Prostate gland (tissue), 2 donors: ENCODE measurements at places on chromosomes 1 and 21. TPM values are rescaled to one million over a fixed set of nuclear protein-coding genes. Genes with fewer than 3 reads are reported as not detected.

DNA sequence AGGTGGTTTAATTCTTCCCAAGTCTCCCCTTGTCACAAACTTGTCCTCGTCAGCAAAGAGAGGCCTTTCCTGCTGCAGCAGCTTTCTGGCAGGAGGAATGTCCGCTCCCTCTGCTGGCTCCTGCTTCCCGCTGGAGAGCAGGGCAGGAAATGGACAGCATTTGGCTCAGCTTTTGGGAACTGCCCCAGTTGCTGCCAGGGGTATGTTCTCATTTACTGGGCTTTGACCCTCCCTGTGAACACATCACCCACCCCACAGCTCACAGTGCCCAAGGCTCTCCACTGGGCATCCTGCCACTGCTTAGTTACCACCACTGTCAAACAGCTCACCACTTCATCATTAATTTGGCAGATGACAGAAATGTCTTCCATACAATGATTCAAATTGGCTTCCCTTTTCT, 75.4 kb downstream of the MRPL37 start:
- DNase-seq: peak; percentile 74

The GPN2 gene
- 26.0 TPM for total RNA-seq

The MXRA8 gene
- 39.0 TPM for total RNA-seq

The PLA2G2F gene
- 0.23 TPM for total RNA-seq

The OR6N1 gene
- total RNA-seq: not detected

- no peak for DNase-seq
These were observed 79.7 kb downstream of the TGFBR3 start for GRCh38 chr1:91806181-91806768.

DNA sequence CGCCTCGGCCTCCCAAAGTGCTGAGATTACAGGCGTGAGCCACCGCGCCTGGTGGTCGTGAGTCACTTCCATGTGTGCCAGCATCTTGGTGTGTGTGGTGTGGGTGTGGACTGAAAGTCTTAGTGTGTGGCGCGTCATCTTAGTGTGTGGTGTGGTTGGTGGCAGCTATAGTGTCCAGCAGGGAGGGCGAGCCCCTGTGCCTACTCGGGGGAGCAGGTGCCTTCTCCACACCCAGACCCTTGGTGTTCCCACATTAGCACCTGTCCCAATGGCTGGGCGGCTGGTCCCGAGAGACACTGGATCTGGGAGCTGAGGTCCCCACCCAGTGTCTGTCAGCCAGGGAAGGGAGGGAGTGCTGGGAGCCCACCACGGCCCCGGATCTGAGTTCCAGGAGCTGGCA, 2.8 kb downstream of the SCNN1D start:
- DNase-seq: no peak

DNA sequence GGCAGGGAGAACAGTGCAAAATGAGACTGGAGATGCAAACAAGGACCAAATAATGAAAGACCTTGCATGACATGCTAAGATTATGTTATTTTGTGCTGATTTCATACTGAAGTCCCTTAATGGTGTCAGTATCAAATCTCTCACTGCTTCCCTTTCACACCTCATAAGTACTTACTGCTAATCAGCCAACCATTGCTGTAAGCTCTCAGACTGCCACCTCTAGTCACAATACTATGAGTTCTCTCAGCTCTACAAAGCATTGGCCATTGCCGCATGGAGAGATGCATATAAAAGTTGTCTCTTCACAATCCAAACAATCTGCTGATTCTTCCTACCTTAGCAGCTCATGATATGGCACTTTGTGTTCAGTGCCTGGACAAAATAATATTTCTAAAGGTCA, 375.4 kb downstream of the LTN1 start:
- DNase-seq: no peak

The DMRTA2 gene
- not detected for total RNA-seq

GRCh38 chr1:184041731-184042130, 4.2 kb upstream of the COLGALT2 start:
- no peak for DNase-seq

DNA sequence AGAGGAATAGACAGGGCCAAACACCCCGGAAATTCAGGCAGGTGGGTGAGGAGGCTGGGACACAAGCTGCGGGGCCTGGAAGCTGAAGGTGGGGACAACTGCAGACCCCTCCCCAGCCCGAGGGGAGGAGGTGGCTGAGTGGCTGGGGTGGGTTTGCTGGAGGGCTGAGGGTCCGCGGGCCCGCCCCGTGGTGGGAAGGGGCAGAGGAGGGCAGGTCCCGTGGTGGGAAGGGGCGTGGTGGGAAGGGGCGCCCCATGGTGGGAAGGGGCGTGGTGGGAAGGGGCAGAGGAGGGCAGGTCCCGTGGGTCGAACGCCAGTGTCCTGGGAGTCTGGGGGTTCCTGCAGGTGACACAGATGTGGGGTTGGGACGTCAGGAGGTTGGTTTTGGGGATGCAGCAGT, 24.3 kb upstream of the TTLL10 start:
- DNase-seq: no peak

DNA sequence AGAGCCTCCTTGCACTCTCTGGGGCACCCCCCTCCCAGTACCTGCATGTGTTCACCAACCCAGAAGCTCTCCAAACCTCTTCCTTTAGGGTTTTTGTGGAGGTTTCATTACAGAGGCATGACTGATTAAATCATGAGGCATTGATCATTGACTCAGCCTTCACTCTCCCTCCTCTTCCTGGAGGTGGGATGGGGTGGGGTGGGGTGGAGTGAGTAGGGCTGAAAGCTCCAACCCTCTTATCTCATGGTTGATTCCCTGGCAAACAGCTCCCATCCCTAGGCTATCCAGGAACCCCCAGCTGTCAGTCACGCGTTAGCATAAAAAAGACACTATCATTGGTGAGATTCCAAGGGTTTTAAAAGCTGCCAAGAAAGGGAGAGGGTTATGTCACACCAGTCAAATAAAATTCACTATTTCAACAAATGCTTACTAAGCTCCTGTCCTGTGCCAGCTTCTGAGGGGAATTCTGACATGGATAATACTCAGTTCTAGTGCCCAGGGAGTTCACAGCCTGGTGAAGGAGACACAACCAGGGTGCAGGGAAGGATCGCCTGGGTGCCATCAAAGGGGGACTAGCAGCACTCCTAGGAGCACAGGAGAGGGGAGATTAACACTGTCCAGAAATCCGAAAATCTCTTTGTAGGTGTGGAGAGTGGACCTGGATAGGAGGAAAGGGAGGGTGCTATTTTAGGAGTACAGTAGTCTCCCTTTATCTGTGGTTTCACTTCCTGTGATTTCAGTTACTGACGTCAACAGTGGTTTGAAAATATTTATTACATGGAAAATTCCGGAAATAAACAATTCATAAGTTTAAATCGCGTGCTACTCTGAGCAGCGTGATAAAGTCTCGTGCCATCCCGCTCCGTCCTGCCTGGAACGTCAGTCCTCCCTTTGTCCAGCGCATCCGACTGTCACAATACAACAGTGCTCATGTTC, 6.8 kb upstream of the IL24 start:
- peak; percentile 41 for DNase-seq

DNA sequence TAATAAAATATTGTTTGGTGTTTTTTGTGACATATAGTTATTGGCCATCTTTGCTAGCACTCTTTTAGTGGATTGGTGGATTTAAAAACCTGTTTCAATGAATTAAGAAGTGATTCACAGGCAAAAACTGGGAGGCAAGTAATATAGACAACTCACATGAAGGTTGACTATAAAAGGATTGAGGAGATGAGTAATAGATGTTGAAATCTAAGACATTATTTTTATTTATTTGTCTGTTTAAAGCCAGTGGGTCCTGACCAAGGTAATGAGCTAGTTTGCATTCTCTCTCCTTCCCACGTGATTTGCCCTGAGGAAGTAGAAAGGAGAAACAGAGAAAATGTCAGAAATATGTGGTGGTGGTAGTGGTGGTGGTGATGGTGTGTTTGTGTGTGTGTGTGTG, 351.5 kb upstream of the ZP4 start:
- DNase-seq: no peak

GRCh38 chr1:12085643-12086260, 22.6 kb downstream of the TNFRSF8 start:
- no peak for DNase-seq

DNA sequence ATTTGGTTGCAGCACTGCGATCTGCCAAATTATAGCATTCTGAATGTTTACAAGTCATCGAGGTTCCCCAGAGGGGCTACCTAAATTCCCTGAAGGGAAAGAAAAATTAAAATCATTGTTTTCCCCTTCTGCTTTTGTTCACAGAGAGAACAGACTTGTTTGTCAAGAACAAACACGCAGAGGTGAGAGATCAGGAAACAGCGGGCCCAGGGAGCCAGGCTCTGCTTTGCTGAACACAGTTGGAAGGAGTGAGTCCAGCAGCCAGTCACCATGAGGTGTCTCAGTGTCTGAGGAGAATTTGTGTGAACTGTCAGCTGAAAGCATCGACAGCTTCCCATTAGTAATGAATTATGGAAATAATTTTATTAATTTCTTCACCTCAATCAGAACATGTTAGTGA, 52.5 kb downstream of the RWDD3 start:
- no peak for DNase-seq

DNA sequence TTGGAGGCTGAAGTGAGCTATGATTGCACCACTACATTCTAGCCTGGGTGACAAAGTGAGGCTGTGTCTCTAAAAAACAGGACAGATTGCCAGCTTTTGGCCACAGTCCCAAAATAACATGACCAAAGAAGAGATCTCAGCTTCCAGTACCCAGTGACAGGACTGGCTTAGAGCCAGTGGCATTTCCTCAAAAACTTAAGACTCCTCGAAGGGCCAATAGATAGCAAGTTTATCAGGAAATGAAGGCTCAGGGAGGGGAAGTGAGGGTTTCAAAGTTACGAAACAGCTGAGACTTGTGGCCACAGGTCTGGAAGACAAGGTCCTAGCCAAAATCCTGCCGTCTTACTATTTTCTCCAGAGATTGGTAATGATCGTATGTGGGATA, 6.3 kb upstream of the TMEM39B start:
- peak; percentile 89 for DNase-seq

The PROK1 gene
- 75.3 TPM for total RNA-seq

The CD244 gene
- 1.1 TPM for total RNA-seq

GRCh38 chr1:214514032-214514818, 37.2 kb downstream of the PTPN14 start:
- DNase-seq: no peak

The AQP10 gene
- 0.85 TPM for total RNA-seq

The DENND1B gene
- 13.5 TPM for total RNA-seq
